ENCODE measurements at places on chromosomes 2 and 18.

GRCh38 chr2:239853706-239854327 lies 171.3 kb downstream of the NDUFA10 start:
- DNase-seq = no peak

DNA sequence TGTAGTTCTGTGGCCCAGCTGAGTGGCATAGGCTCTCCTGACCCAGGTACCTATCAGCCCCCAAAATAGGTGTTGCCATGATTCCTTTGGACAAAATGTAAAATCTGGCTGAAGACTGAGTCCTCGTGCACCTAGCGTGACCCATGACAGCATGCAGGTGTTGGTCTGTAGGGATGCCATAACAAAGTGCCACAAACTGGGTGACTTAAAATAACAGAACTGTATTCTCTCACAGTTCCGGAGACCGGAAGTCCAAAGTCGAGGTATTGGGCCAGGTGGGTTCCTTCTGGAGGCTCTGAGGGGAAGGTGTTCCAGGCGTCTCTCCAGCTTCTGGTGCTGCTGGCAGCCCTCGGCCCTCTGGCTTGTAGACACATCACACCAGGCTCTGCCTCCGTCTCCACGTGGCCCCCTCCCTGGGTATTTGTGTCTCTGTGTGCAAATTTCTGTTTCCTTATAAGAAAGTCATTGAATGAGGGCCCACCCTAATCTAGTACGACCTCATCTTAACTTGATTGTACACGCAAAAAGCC lies 34.5 kb downstream of the LRRFIP1 start:
- DNase-seq = no peak

DNA sequence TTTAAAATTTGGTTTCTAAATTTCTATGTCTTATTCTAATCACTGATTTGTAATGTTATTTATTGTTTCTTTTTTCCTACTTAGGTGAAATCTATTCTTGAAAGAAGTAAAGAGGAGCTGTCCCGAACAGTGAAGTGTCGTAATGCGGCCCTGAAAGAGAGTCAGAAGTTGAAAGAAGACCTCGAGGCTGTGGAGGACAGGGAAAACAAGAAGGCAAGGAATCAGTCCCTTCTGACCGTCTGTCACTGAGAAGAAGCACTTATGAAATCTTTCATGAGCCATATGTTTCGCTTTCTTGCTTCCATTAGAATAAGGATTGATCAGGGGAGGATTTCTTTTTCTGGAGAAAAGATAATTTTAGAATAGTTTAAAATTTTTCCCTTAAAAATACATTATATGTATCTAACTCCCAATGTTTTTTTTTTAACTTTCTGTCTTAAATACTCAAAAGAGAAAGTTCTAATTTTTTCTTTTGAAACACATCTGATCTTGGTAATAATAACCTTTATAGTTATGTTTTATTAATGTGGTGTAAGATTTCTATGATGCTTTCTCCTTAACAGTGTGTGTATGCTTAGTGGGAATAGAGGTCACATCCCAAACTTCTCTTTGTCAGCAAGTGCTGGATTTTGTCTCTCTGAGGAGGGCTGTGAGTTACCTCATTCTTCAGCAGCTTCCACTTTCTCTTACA lies 79.0 kb downstream of the CCDC150 start:
- DNase-seq = no peak

DNA sequence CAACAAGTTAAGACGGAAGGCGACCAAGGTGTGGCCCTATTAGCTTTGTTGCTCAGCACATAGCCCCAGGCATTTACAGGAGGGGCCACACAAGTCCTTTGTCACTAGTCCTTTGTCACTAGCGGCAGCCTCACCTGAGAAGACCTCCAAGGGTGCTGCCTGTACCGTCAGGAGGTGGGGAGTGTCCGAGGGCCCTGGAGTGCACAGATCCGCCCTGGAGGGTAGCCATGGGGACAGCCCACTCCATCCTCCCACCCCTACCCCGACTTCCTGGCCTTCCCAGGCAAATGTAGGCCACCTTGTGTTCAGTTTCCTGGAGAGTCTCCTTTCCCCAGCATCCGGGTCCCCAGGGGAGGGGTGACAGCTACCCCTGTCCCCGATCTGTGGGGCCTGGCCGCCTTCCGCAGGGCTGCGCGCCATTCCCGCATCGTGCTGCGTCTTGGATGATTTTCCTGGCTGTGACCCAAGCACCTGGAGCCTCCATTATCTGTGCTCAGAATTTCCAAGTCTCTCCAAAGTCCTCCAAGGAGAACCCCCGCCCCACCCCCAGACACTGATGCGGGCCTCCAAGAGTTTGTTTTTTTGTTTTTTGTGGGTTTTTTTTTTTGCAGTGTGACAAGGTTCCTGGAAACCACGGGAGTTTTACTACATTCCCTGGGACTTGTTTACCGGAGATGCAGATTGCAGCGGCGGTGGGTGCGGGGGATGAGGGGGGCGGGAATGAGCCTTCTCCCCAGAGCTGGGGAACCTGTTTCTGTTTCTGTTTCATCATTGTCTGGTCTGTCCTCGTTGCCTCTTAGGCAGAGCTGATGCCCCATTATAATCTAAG lies 28.6 kb downstream of the TEX44 start:
- no peak for DNase-seq

DNA sequence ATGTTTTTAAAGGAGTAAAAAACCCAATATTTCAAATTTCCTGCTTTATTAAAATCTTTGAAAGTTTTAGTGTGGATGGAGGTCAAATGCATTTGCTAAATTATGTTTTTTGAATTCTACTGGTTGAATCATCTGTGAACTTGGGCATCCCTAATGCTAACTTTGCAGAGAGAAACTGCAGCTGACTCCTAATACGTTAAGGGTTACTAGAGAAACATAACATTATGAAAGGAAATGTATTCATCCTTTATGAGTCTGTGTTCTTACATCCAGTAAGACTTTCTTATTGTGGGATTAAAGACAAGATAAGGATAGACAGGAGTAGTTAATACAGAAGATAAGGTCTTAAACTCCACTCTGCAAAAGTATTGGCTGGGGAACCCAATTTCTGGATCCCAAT lies 140.6 kb downstream of the FAM124B start:
- no peak for DNase-seq

DNA sequence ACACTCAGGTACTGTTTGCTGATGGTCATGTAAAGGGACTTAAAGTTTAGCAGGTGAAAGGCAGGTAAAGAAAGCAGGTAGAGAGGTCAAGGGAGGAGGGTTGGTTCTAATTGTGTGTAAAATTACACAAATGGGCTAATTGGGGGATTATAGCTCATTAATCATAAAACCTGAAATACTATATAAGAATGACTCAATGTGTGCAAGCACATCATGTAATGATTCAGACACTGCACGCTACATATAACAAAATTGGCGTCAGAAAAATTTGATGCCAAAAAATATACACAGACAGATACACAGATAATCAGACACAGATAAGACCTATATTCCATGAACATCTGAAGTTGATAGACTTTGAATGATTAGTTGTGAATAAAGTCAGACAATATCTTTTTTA lies 120.7 kb upstream of the LMAN1 start:
- DNase-seq = no peak

GRCh38 chr2:148922062-148922461 lies 47.0 kb downstream of the KIF5C start:
- no peak for DNase-seq

GRCh38 chr2:96541398-96542152 lies 5.0 kb downstream of the ARID5A start:
- DNase-seq = no peak
